ENCODE measurements at places on chromosomes 1 and 21.

DNA sequence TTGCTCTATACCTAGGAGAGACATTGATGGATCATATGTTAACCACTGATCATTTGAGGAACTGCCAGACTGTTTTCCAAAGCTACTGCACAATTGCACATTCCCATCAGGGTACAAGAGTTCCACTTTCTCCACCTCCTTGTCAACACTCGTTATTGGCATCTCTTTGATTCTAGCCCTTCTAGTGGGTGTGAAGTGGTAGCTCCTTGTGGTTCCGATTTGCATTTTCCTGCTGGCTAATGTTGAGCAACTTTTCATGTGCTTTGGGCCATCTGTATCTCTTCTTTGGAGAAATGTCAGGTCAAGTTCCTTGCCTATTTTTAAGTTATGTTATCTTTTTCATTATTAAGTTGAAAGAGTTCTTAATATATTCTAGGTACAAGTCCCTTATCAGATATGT, 90.1 kb downstream of the DMRTB1 start:
- no peak for DNase-seq

GRCh38 chr1:201275253-201275666, 8.0 kb upstream of the PKP1 start:
- no peak for DNase-seq

DNA sequence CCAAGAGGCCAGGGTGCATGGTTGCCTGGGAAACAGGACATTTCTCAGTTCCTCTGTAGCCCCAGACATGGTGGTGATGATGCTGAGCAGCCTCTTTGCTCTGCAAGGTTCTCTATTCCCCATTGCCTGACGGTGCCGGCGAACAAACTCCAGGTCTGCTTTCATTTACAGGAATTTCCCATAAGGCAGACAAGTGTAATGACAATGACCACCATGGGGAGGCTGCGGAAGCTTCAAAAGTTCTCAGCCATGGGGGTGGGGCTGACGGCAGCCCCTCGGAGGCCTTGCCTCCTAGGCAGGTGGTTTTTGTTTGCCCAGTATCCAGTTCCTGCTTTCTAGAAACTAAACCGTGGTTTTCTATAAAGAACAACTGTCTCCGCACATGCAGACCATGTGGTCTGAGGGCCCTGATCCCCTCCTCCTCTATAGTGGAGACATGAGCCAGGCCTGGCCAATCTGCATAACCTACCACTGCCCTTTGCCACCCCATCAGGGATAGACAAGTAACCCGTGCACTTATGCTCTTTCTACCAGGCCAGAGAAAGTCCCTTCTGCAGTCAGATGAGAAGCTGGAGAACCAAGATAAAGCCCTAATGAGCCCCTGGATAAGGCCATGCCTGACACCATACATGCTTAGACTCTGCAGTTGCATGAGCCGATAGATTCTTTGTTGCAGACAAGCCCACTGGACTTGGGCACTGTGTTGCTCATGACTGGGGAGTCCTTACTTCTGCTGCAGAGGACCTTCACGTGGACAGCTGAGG, 54.1 kb downstream of the LDLRAD2 start:
- no peak for DNase-seq

GRCh38 chr1:112938210-112938609, 17.8 kb downstream of the SLC16A1 start:
- no peak for DNase-seq

GRCh38 chr1:202953392-202953791, 4.7 kb downstream of the ADIPOR1 start:
- no peak for DNase-seq

DNA sequence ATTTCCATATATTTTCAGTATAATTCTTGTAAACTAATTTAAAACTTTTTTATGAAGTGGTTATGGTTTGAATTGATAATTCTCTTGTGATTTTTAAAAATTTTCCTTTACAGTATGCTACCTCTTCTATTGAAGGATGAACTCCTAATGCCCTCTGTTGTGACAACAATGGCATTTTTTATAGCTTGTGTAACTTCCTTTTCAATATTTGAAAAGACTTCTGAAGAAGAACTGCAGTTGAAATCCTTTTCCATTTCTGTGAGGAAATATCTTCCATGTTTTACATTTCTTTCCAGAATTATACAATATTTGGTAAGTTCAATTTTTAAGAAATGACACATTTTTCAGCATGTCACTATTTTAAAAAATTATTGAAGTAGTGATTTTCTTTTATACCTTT, 61.4 kb downstream of the ALG6 start:
- no peak for DNase-seq

DNA sequence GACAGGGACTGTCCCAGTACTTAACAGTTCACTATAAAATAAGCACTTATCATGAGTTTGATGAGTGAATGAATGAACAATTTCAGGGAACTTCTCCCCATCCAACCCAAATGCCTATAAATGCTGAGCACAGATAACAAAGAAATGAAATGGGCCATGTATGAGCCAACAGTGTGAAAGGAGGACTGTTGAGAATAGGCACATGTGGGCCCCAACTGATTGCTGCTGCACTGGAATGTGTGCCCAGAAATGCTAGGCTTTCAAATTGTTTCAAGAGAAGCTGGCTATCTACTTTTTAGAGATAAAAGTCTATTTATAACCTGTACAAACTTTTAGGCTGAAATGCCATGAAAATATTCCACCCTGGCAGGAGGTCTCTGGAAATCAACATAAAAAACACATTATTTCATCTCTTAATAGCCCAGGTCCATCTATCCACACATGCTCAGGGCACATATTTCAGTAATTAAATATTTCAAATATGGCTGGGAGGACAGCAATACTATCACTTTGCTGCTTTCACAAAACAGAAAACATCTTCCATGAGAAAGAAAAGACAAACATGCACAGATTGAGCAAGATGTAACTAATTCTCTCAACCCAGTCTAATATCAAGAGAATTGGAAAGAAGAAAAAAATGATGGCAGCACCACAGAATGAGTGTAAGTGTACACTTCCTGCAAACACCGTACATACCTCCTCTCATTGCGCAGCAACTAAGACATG, 49.8 kb downstream of the COLGALT2 start:
- DNase-seq = no peak

DNA sequence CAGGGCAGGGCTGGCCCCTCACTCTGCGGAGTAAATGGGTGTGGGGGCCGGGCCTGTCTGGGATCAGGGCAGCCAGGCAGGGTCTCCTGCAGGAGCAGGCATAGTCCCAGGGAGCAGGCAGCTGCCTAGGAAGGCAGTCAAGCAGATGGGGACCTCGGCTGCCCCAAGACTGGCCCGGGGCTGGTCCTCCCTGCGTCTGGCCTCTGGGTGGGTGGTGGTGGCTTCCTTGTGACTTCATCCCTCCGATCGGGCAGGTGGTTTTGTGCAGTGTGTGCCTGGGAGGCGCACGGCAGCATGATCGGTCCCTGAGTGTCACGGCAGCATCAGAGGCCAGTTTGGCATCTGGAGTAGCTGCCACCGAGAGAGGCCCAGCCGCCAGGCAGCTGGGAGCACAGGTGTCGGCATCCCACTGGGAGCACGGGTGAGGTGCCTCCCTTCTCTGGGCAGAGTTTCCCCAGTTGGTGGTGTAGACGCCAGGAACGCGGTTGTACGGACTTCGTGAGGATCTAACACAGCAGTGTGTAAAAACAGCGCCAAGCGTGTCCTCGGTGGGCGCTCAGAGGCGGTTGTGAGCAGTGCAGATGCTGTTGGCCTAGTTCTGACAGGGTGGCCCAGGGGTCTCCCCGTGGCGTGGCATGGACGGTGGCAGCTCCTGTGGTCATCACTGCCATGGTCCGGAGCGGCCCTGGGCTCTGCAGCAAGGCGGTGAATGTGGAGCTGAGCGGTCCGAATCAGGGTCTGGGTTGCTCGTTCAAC, 45.9 kb downstream of the PRKCZ start:
- DNase-seq = no peak

GRCh38 chr1:54069791-54070170, 16.4 kb downstream of the TCEANC2 start:
- DNase-seq = no peak

DNA sequence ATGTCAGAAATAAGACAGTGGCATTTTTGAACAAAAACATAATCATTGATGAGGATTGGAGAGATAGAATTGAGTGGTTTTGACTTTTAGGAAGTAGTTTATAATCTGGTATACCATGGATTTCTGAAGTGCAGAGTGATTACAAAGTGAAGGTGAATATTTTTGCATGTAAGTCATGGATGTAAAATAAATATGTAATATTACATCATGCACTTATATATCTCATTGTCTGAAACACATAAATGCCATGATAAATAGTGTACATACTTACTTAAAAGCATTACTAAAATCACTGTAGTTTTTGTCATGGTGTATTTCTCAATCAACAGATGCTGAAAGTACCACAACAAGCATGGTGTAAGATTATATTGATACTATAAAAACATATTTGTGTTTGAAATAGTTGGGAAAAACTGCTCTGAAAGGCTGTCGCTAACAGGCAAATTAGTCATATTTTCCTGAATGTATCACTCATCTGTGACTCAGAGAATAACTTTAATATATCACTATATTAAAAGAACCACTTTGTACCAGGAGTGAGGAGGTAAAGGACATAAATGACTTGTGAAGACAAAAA, 24.8 kb upstream of the RGS18 start:
- no peak for DNase-seq

- DNase-seq = no peak
Measured at GRCh38 chr1:148383966-148384365, 99.1 kb downstream of the PPIAL4G start.
